ENCODE measurements at places on chromosomes 13 and 19.

DNA sequence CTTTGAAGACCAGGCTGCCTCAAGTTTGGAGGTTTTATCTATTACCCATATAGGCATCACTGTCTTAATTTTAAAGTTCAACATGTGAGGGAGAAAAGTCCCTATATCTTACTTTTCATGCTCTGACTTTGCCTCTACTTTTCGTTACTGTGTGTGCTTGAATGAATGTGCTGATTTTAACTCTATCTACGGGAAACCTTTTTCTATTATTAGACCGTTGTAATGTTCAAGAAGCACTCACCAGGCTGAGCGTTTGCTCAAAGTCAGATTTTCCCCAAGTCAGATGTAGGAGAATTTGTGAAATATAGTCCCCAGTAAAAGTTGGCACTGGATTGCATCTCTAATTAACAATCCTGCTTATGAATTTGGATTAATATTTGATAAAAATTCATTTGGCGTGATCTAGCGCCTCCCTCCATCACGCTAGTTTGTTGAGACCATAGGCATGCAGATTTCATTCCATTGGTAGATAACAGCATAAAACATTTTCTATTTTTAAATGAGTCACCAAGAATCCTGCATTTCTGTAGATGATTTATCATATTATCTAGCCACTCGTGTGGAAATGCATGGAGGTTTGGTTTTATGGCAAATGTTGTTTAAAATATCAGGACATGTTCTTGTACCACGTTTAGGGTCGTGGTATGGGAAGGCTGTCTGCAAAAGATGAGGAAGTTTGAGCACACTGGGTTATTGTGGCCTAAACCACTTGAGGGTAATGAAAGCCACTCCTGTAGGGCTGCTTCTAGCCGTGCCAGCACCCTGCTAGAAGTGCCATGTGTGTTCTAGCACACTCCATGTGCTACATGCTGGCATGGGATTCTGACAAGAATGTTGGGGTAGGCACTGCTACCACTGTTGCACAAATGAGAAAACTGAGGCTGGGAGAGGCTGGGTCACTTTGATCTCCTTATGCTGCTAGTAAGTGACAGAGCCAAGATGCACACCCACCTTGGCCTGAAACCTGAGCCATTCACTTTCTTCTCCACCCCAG, 179.4 kb downstream of the FGF9 start:
- no peak for DNase-seq

- DNase-seq: no peak
Observed at GRCh38 chr13:42113478-42113877, 65.0 kb downstream of the DGKH start.

GRCh38 chr19:42279902-42280814, 11.1 kb downstream of the CIC start:
- DNase-seq: peak; percentile 95

DNA sequence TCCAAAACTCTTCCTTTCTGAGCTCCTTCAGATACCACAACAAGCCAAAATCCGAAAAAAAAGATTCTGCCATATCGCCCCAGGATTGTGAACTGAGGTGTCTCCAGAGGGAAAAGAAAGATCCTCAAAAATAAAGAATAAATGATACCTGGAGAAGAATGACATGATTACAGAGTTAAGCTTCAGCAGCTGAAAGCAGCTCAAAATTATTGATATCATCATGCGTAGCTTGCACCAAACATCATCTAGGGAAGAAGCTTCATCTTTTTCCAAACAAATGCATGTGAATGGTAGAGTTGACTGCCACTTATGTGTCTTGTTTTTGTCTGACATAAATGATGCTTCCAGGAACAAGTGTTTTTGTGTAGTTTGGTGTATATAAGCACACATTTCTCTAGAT, at the start of gene NLRP9:
Gene NLRP9, minus strand, starts transcription at position 101 of the 400 bp plus-strand sequence. Its CDS starts 28 bp downstream, at position 73.
- no peak for DNase-seq

DNA sequence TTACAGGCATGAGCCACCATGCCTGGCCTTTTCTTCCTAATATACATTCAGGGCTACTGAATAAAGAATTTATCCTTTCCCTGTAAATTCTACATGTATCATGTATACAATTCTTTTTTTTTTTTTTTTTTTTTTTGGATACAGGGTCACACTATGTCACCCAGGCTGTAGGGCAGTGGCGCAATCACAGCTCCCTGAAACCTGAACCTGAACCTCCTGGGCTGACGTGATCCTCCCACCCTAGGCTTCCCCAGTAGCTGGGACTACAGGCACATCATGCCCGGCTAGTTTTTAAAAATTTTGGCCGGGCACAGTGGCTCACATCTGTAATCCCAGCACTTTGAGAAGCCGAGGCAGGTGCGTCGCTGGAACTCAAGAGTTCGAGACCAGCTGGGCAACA, 6.5 kb upstream of the SLC44A2 start:
- no peak for DNase-seq

DNA sequence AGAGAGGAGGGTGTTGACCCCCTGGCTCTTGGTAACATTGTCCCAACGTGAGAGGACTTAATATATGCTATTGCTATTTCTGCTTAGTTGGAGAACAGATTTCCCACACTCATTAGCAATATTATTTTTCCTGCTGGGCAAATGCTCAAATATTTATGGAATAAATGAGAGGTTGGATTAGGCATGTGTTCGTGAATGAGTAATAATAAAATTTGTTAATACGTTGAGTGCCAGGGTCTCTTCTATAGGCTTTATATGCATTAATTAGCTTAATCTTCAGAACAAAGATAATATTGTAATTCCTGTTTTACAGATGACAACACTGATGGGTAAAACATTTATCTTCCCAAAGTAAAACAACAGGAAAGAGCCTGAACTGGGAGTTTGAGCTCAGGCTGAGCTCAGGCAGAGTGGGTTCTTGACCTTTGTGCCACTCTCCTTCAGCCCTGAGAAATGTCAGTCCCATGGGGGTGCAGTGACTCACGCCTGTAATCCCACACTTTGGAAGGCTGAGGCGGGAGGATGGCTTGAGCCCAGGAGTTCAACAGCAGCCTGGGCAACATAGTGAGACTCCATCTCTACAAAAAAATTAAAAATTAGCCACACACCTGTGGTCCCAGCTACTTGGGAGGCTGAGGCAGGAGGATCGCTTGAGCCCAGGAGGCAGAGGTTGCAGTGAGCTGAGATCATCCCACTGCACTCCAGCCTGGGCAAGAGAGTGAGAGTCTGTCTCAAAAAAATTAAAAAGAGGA, 1.2 kb downstream of the ZNF233 start:
- no peak for DNase-seq

DNA sequence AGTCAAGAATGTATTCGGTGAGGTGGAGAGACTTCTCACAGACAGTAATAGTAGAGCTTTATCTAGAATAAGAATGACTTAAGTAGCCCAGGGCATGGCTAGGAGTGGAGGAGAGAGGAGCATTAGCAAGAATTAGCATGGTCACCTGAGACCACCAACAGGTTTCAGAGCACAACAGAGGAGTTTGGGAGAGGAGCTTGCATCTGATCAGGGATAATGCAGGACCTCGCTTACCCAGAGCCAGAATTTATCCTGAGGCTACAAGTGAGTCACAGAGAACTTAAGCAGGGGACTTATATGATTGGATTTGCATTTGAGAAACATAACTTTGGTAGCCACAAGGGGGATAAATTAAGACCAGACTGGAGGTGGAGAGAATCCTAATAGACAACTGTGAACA, 102.1 kb upstream of the FNDC3A start:
- DNase-seq: no peak

DNA sequence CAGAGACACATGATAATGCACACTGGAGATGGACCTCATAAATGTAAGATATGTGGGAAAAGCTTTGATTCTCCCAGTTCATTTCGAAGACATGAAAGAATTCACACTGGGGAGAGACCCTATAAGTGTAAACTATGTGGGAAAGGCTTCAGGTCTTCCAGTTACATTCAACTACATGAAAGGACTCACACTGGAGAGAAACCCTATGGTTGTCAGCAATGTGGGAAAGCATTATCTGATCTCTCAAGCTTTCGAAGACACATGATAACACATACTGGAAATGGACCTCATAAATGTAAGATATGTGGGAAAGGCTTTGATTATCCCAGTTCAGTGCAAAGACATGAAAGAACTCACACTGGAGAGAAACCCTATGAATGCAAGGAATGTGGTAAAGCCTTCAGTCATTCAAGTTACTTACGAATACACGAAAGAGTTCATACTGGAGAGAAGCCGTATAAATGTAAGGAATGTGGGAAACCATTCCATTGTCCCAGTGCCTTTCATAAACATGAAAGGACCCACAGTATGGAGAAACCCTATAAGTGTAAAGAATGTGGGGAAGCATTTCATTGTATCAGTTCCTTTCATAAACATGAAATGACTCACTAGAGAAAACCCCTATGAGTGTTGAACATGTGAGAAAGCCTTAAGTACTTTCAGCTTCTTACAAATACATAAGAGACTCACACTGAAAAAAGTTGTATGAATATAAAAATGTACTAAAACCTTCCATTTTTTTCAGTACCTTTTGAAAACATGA, 14.7 kb downstream of the ZNF441 start:
- no peak for DNase-seq

GRCh38 chr19:57720878-57721277, 6.5 kb downstream of the ZNF671 start:
- DNase-seq: no peak

- DNase-seq: no peak
Observed at GRCh38 chr19:7833225-7834099, 3.4 kb downstream of the EVI5L start.

- DNase-seq: no peak
Observed at GRCh38 chr13:79776531-79777295, 295.8 kb downstream of the NDFIP2 start.

DNA sequence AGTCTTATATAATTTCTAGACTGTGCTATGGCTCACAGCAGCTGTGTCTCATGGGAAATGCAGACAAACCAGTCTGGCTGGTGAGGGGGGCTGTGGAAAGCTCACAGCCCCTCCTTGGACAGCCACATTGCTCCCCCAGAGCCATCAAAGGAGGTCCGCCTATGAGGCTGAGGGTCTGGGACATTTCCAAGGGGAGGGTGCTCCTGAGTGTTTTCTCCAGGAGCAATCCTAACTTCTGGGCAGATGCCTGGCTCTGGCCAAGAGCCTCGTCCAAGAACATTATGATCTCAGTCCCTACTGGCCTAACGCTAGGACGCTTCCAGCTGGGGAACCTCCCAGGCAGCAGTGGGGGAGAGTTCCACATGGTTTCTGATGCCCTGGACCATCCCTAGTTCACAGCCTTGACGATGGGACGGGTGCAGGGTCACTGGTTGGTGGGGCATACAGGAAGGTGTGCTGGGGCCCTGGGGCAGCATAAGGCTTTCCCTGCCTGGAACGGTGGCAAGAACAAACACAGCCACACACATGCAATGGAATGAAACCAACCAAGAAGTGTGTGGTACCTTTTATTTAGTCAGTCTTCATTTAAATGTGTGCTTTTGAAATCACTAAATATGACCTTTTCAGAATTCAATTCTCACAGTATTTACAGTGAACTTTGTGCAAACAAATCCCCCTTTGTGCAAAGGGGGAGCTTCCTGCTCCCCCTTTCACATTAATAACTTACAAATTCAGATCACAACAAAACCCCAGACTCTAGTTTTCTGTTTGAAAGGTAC, 60.6 kb downstream of the CDADC1 start:
- no peak for DNase-seq

- DNase-seq: no peak
Observed at GRCh38 chr13:43961909-43962308, 82.2 kb downstream of the LACC1 start.

DNA sequence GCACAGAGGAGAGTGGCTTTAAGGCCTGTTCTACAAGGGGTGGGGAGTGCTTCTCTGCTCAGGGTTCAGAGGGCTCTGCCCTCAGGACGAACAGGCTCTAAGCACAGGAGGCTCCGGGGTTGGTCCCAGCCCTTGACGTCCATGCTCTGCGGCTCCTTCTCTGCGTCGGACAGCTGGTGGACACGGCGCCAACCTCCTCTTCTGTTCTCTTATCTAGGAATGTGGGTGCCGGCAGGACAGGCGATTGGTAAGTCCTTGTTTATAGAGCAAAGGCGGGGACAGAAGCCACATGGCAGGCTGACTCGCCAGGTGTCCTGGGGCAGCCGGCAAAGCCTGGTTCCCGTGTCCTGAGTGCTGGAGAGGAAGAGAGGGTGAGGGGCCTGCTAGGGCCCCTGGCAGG, 8.4 kb upstream of the RPS15 start:
- DNase-seq: no peak

DNA sequence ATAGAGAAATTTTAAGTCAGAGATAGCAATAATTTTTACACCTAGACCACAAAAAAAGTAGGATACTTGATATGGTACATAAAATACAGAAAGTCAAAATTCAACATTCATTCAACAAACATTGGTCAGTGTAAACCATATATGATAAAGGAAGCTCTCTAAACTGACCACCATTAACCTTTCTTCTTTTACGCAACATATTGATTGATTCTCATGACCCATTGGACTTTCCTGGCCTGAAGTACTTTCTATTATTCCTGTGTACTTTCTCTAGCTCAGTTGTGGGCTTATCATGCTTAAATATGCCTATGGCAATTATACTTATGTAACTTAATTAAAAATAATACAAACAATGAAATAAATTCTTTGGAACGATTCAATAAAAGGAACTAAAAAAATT, 10.7 kb downstream of the PIBF1 start:
- DNase-seq: no peak

DNA sequence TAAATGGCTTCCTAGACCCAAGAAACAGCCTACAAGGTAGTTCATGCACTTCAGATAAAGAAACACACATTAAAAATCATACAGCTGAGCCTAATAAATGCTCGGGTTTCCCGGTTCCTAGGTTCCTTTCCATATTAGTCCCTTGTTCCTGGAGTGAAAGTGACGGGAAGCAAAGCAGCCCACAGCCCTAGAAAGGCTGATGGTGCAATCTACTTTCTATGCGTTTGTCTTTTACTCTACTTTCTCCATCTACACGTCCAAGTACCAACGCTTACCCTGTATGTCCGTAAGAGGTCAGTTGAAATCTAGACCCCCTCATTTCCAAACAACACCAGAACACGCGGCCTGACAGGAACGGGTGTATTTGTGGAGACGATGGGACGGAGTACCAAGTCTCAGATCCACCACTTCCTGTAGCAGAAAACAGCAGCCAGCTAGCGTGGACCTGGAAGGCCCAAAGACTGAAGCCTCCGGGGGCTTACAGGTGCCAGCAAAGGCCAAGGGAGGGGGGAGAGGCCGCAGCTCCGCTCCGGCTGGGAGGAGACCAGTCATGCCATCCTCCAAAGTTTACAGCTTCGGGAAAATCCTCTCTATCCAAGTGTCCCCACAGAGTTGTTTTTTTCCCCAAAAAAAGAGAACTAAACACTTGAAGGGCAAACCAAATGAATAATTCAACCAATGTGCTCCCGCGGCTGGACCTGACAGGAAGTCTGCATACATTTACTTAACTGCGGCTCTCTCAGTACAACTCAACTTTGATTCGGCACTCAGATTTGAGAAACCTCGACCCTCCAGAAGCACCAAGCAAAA, 34.1 kb downstream of the STK24 start:
- no peak for DNase-seq

DNA sequence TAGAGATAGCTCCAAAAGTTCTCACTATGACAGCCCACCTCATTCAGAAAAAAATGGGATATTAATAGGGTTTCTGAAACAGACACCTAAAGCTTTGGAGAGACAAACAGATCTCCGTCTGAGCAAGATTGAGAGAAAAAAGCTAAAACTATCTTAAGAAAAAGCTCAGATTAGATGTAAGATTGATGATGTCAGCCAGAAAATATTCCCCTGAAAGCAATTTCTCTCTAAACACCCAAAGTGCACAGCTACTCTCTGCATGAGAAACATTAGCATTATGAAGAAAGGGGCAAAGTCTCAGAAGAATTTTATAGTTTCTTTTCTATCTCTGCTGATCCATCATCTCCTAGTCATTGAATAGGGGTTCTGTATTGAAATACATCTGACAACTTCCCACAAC, 148.9 kb downstream of the ZNF737 start:
- DNase-seq: no peak

- no peak for DNase-seq
Observed at GRCh38 chr13:40109351-40109844, 453.9 kb downstream of the COG6 start.

Data from NCI-H1105 (cell line).